ENCODE measurements at places on chromosomes 12 and 14. TPM values are rescaled to one million over a fixed set of nuclear protein-coding genes. Genes with fewer than 3 reads are reported as not detected.

Gene NFE2
- total RNA-seq, result not detected

Gene MMP17
- total RNA-seq, result 2.6 TPM

DNA sequence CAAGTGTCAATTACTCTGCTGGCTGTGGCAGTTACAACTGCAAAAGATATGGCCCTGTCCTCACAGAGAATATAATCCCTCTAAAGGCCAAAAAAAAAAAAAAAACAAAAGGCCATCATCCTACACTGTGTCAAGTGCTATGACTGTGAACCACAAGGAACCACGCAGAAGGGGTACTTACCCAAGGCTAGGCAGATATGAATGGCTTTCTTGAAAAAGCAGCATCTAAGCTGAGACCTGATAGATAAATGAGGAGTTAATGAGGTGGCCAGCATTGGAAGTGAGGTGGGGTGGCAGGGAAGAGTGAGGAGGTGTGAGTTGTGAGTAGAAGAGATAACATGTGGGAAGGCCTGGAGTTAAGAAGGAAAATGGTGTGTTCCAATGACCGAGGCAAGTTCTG is 16.4 kb upstream of the IL22 start:
- H3K27ac ChIP-seq, result no peak overlapping the region
- DNase-seq, result no peak
- no peak overlapping the region for H3K4me3 ChIP-seq
- no peaks in the 10 kb centered on the region for H3K27me3 ChIP-seq
- no peaks in the 10 kb centered on the region for H3K36me3 ChIP-seq

- DNase-seq, result no peak
- no peaks in the 10 kb centered on the region for H3K4me1 ChIP-seq
- H3K4me3 ChIP-seq, result no peak overlapping the region
- no peaks in the 10 kb centered on the region for H3K36me3 ChIP-seq
- H3K27me3 ChIP-seq, result no peaks in the 10 kb centered on the region
Observed at GRCh38 chr14:105817971-105818711, 291.8 kb downstream of the TMEM121 start.

Gene WSB2
- 28.7 TPM for total RNA-seq

DNA sequence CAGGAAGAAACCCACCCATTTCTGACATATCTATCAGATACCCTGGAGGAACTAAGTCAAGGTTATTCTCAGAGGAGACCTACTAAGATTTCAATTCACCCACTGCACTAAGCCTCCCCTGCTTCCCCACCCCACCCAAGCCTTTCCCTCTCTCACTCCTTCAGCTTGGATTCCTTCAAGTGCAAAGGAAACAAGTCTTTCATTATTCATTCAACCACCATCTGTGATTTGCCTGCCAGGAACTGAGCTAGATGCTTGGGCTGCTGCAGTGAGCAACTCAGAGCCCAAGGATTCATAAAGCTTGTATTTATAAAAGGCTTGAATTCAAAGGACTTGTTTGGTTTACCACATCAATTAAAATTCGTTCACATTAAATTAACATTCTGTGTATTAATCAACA is 161.3 kb downstream of the GXYLT1 start:
- no peaks in the 10 kb centered on the region for H3K4me1 ChIP-seq
- no peaks in the 10 kb centered on the region for H3K27me3 ChIP-seq
- DNase-seq, result no peak
- no peaks in the 10 kb centered on the region for H3K36me3 ChIP-seq

- no peaks in the 10 kb centered on the region for H3K36me3 ChIP-seq
- no peaks in the 10 kb centered on the region for H3K27me3 ChIP-seq
- H3K27ac ChIP-seq, result no peak overlapping the region
- no peak overlapping the region for H3K4me3 ChIP-seq
Observed at GRCh38 chr12:117365049-117365616, 3.7 kb upstream of the NOS1 start.

Gene PIANP
- not detected for total RNA-seq

DNA sequence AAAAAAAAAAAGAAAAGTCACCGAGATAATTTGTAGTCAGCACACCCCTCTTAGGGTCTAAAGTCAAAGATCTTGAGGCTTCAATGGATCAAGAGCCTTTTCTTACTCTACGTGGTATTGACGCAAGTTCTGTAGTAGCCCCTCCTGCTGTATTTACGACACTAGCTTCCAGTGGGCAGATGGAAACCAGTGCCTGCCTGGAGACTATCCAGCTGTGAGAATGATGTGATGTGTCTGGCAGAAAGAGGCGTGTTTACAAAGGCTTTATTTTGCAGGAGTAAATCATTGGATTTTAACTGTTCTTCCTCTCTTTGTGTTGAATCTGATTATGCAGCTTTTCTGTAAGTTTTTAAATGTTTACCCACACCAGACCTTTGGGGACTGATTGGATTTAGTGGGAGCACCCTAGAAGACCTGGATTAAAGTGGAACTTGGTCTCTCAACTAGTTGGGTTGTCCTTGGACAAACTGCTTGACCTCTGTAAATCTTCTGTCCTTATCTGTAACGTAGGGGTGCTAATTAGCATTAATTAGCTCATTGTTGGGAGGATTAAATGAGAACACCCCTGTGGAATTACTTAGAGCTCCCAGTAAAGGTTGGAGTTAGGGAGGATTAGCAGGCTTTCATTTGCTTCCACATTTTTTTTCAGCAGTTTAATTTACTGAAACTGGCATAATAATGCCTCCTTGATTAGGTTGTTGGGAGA is 72.4 kb downstream of the RASSF3 start:
- H3K27me3 ChIP-seq, result no peaks in the 10 kb centered on the region
- H3K27ac ChIP-seq, result no peak overlapping the region
- no peaks in the 10 kb centered on the region for H3K36me3 ChIP-seq
- H3K4me3 ChIP-seq, result no peak overlapping the region
- H3K4me1 ChIP-seq, result peaks cover 35% of the 10 kb centered on the region

- no peaks in the 10 kb centered on the region for H3K27me3 ChIP-seq
- DNase-seq, result peak; percentile 15
- H3K27ac ChIP-seq, result no peak overlapping the region
- H3K4me3 ChIP-seq, result no peak overlapping the region
- no peaks in the 10 kb centered on the region for H3K4me1 ChIP-seq
Observed at GRCh38 chr14:59695198-59695597, 118.6 kb upstream of the CCDC175 start.

Gene EML1
- 23.6 TPM for total RNA-seq

Gene NYNRIN
- total RNA-seq, result 7.3 TPM

Gene GOLT1B
- total RNA-seq, result 16.3 TPM

DNA sequence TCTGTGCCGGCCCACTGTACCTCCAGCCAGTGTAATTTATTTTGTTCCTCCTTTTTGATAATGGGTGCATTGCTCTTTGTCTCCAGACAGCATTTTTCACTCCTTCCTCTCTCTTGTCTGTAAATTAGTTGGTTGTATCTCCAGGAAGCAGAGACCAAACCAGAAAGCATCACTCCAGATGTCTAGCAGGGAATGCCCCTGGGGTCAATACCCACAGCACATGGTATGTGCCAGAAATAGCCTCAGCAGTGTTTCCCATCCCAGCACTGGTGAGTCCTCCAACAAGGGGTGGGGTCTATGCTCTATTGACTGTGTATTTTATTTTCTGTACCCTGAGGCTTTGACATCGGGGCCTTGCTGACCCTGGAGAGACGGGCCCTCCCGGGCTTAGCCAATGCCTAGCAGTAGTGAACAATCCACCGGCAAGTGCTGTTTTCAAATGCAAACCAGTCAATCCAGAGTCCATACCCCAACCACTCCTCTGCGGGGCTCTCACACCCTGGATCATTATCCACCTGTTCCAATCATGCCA is 50.2 kb upstream of the FZD10 start:
- H3K27me3 ChIP-seq, result no peaks in the 10 kb centered on the region
- H3K4me3 ChIP-seq, result no peak overlapping the region
- no peak for DNase-seq
- no peak overlapping the region for H3K27ac ChIP-seq
- no peaks in the 10 kb centered on the region for H3K4me1 ChIP-seq
- H3K36me3 ChIP-seq, result no peaks in the 10 kb centered on the region

DNA sequence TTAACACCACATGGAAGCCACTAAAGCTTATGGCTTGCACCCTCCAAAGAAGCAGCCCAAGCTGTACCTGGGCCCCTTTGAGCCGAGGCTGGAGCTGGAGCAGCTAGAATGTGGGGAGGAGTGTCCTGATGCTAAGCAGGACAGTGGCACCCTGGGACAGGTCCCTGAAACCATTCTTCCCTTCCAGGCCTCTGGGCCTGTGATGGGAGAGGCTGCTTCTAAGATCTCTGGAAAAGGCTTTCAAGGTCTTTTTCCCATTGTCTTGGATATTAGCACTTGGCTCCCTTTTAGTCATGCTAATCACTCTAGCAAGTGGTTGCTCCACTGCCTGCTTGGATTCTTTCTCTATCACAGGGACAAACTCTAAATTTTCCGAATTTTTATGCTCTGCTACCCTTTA is 40.9 kb downstream of the OSBPL8 start:
- no peak for DNase-seq
- no peaks in the 10 kb centered on the region for H3K36me3 ChIP-seq
- H3K4me1 ChIP-seq, result no peaks in the 10 kb centered on the region
- H3K27me3 ChIP-seq, result no peaks in the 10 kb centered on the region
- H3K4me3 ChIP-seq, result no peak overlapping the region
- H3K27ac ChIP-seq, result no peak overlapping the region
